ENCODE measurements at places on chromosomes 13 and 19.

DNA sequence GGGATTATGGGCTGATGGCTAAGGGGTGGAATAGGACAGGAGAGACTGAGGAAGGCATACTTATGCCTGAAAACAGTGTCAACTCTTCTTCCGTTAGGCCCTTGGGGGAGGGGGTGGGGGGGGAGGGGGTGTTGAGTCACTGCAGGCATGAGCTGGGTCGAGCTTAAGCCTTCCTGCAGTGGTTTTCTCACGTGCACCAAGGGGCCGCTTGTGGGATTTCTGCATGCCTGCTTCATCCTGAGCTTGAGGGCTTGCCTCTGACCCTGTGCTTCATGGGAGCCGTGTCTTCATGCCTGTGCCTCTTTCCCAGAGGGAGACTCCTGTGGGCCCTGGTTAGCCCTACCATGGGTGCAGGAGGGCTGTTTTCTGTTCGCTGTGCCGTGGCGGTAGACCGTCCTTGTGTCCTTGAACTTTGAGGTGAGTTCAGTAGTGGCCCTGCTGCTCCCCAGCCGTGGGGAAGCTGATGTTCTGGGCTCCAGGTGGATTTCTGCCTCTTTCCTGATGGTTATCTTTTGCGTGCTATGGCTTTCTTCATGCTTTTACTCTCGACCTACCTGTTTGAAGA, 186.1 kb downstream of the PCCA start:
- no peak for DNase-seq

GRCh38 chr13:75651013-75651412, 14.9 kb downstream of the LMO7 start:
- no peak for DNase-seq

- no peak for DNase-seq
Measured at GRCh38 chr13:75091718-75092117, 390.3 kb downstream of the TBC1D4 start.

GRCh38 chr13:21053231-21053630, 8.2 kb downstream of the LATS2 start:
- DNase-seq, result no peak

GRCh38 chr13:111917086-111917485, 149.9 kb upstream of the SOX1 start:
- DNase-seq, result no peak
